NCI-H1092 treated with DMSO at 0.1 percent for 48 hours (cell line): ENCODE measurements at places on chromosomes 2 and 18.

DNA sequence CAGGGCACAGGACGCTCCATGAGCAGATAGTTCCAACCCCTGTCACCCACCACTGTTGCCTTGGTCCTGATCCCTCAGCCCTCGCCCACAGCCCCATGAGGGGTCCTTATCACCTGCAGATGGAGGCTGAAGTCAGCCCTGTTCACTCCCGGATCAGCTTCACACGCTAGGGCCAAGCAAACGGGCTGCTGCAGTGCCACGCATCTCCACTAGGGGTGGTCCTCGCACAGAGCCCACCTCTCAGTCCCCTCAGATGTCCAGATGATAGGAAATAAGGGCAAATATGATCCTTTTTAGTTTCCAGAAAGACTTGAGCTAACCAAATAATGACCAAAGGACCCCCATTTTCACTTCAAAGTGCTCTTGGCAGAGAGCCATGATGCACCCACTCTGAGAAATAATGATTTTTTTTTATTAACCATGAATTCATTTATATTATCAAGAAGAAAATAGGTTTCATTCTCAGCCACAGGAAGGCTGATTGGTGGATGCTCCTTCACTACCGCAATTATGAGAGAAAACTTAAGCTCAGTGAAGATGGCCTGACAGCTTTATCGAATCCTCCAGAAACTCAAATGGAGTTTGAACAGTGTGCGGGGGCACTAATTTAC, 71.9 kb upstream of the KLHL29 start:
- DNase-seq: peak; percentile 11

GRCh38 chr2:70905443-70906421, 30.0 kb upstream of the ATP6V1B1 start:
- no peak for DNase-seq

- no peak for DNase-seq
Measured at GRCh38 chr18:48547531-48547981, 8.7 kb downstream of the CTIF start.

GRCh38 chr2:187194049-187194448, 254.0 kb downstream of the CALCRL start:
- no peak for DNase-seq

- no peak for DNase-seq
Measured at GRCh38 chr2:234768608-234769196, 183.1 kb upstream of the SH3BP4 start.

GRCh38 chr2:241271706-241272302, 43.7 kb downstream of the HDLBP start:
- no peak for DNase-seq

- DNase-seq: no peak
Measured at GRCh38 chr2:15952451-15953146, 12.2 kb downstream of the MYCN start.

DNA sequence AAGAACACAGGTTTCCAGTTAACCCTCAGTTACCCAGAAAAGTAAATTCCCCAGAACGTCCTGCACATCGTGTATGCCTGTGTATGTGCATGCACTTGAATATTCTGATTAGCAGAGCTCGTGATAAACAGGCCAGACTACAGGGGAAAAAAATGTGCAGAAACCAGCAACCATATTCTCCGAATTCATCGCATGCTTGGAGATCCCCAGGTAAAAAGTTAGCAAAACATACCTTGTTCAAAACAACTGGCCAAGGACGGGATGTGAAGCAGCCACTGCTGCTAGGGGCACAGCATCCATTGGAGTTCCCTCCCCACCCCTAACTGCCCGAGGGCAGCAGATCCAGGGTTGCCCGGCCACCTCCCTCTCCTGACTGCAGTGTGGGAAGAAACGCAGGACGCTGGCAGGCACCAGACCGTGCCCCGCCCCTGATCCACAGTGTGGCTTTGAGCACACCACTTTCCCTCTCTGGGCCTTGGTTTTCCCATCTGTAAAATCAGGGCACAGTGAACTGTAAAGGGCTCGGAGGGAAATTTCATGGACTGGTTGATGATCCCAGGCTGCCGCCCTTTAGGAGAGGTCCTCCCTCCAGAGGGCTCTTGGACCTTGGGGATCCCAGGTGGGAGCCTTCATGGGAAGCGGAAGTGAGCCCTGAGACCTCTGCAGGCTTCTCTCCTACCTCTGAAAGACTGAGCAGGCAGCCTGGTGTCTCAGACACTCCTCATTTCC, 11.9 kb upstream of the ARID5A start:
- DNase-seq: no peak

DNA sequence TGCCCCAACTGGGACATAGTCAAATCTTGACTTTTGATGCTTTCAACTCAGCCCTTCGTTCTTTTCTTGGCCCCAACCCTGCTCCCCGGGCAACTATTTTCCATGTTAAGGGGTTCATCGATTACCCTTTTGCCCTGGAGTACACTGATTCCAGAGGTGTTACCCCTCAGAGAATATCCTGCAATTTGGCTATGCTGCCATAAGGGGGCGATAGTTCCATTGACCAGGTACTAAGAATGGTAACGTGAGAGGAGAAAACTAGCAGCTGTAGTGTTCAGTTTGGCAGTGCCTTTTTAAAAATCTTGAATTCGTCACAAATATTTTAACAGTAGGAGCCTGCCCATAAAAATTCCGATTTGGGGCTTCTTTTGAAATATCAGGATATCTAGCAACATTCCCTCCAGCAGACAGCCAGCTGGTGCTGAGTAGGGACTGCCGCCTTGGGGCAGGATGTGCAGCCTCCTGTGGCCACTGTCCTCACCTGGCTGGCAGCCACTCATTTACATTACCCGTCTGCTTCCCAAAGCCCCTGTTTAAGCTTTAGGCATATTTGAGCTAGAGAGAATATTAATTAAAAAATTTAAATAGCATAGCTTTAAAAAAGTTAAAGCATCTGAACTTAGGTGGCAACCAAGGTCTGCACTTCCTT, 146.3 kb upstream of the SKOR2 start:
- no peak for DNase-seq

- no peak for DNase-seq
Measured at GRCh38 chr18:55477499-55477859, 110.5 kb downstream of the TCF4 start.

DNA sequence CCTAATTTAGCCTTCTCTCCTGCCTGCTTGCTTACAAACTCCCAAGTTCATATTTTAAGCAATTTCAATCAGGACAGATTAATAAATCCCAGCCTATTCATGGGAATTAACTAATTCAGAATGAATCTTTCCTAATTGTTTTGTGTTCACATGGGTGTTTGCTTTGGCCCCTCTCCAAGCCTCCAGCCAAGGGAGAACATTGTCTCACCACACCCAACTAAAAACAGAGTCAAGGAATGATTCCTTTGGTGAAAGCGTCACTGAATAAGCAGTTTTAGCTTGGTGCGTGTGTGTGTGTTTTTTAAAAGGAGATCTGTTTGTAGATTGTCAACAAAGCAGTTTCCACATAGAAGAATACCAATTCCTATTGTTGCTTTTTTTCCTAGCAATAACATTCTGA, 43.0 kb upstream of the DSG1 start:
- no peak for DNase-seq

- no peak for DNase-seq
Measured at GRCh38 chr2:218362606-218363005, 5.9 kb downstream of the CATIP start.

DNA sequence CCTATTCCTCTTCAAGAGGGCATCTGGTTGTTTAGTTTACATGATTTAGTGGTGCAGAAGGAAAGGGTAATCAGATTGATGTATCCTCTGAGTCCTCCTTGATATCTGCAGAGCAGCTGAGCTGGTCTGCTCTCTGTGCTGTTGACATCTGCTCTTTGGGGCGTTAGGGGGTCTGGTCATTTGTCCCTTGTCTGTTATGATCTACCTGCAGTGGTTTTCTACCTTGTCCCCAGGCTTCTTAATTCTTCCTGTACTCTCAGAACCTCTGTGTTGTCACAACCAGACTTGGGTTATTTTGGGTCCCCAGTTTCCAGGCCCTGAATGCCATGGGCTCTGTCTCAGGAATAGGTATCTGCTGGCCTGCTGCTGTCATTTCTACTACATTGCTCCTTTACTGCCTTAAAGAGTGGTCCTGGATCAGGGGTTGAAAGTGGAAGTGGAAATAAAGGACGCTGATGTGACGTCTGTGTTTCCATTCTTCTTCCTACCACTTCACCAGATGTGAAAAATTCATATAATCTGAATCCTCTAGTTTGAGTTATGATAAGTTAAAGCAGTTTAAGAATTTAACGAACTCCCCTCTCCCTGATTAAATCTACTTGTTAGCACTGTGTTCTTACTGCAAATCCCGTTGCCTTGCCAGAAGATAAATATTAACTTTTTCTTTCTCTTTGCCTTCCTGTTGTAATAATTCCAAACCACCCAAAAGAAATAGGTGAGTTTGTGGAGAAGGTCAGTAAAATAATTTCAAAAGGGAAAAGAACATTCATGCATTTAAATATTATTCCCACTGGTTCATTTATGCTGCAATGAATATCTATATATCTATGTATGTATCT, 16.6 kb upstream of the CPS1 start:
- no peak for DNase-seq

DNA sequence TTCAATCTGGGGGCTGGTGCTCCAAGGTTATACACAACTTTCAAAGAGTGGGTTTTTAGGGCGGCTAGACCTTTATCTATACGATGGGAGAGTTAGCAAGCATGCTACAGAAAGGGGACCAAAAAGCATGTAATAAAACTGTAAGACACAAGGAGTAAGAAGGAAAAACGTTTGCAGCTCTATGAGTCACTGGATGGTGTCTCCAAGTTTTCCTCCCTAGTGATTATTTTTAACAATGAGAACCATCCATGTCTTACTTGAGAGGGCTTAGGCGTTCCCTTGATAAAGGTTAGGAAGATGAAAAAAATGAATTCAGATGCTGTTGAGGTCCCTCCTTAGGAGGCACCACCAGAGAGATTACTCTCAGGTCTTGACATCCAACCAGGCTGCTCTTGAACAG, 75.9 kb downstream of the HRH4 start:
- DNase-seq: no peak

- no peak for DNase-seq
Measured at GRCh38 chr2:172456002-172456401, 28.6 kb downstream of the ITGA6 start.

DNA sequence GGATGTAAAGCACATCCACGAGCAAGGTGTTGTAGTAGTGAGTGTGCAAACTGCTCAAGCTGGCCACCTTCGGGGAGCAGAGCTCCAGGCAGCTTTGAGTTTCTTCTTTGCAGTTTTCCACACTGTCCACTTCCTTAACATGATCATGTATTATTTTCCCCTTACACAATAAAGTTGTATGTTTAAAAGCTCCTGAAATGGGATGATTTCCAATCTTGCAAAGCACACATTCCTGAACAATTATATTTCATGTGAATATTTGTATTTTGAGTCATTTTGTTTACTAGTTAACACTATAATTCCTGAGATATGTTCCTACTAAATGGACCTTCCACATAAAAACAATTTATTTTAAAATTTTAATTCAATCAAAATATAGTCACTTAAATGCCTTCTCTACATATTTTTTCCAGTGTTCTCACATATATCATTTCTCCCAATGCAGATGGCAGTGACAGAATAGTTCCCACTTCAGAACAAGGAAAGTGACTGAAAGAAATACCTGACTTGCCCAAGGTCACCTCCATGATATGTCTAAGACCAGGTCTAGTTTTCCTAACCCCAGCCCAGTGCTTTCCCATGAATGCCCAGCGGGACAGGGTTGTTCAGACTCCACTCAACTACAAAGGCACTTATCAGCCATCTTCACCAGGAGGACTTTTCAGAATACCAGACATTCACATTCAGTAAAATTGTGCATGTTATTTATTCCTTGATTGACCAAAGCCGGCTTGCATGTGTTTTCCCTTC, 5.5 kb downstream of the CYB5A start:
- no peak for DNase-seq

DNA sequence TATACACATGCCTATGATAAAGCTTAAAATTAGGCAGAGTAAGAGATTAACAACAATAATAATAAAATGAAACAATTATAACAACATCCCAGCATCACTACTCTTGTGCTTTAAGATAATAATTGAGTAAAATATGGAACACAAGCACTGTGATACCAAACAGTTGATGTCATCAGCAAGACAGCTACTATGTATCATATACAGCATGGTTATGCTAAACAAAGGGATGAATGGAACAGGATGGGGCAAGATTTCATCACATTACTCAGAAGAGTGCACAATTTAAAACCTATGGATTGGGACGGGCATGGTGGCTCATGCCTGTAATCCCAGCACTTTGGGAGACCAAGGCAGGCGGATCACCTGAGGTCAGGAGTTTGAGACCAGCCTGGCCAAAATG, 1221.0 kb downstream of the SUCLG1 start:
- no peak for DNase-seq

GRCh38 chr2:196335221-196335634, 163.8 kb upstream of the STK17B start:
- DNase-seq: no peak

DNA sequence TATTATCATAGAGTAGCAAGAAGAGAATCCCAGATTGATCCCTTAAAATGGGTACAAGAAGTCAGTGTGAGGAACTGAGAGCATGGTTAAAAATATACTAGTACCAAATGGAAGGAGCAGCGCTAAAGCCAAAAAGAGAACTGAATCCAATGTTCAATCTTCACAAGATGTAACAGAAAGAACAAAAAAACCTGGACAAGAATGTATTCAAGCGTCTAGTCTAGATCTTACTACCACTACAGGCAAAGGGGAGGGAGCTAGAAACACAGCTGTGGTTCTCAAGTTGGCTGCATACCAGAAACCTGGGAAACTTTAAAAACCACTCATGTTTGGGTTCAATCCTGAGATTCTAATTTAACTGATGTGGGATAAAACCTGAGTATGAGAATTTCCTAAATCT, 57.5 kb downstream of the PIAS2 start:
- DNase-seq: no peak

DNA sequence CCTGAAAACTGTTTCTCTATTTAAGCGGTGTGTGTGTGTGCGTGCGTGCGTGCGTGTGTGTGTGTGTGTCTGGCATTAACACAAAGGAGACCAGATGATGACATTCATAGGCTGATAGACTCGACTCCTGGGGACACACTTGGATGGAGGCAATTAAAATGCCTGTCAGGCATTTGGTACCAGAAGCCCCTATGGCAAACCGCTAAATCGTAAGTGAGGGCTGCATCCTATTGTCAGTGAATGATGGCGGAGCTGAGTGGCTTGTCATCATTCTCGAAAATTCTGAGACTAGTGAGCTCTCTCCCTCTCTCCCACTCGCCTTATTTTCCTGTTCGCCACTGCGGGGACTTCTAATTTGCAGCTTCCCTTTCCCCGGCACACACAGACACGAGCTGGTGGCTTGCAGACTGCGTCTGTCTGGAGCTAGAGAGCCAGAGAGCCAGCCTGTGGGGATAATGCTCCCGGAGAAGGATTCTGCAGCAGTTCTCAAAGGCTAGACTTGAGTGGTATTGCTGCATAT, 155.4 kb downstream of the MAP2 start:
- peak; percentile 90 for DNase-seq
